Fibroblast of villous mesenchyme (primary cell): ENCODE measurements at places on chromosomes 3 and 15. TPM values are rescaled to one million over a fixed set of nuclear protein-coding genes. Genes with fewer than 3 reads are reported as not detected.

DNA sequence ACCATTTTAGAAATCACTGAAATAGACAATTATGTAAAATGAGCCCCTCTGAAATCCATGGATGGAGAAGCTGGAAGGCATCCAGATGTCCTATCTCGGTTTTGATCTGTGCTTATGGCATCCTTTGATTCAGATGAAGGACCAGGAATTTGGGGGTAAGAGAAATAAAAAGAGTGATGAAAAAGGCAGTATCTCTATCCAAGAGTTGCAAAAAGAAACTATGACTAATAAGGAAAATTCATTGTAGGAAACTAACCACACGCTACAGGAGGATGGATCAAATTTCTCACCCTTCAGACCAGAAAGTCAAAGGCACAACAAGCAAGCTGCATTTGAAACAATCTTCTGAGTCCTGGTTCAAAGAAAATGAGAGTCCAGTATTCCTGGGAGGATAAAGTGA lies 34.8 kb downstream of the SRGAP3 start:
- peak; percentile 29 for DNase-seq

Gene PLA2G4F
- not detected in 2 replicates for total RNA-seq

DNA sequence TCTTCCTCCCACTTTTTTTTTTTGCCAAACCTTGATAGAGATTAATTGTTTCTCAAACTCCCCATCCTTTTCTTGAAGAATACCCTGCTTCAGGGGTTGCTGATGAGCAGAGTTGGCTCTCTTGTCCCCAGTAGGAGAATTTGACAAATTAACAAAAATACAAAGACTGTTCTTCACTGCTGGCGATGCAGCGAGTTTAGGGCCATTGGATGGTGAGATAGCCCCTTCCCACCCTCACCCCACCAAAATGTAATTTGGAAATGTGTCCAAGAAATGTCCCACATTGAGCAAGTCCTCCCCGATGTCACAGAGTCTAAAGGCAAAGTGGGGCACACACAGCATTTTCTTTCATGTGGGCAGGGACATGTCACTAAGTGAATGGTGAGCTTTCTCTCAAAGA lies 136.0 kb upstream of the RARB start:
- no peak for DNase-seq

GRCh38 chr3:123884203-123884831 lies at the start of gene MYLK:
TSS of gene MYLK (minus strand) at chr3:123884332. CDS start at chr3:123793841, 90,491 bp downstream.
- peak; percentile 96 for DNase-seq

GRCh38 chr15:101543431-101543830 lies 53.9 kb upstream of the PCSK6 start:
- DNase-seq, result no peak

DNA sequence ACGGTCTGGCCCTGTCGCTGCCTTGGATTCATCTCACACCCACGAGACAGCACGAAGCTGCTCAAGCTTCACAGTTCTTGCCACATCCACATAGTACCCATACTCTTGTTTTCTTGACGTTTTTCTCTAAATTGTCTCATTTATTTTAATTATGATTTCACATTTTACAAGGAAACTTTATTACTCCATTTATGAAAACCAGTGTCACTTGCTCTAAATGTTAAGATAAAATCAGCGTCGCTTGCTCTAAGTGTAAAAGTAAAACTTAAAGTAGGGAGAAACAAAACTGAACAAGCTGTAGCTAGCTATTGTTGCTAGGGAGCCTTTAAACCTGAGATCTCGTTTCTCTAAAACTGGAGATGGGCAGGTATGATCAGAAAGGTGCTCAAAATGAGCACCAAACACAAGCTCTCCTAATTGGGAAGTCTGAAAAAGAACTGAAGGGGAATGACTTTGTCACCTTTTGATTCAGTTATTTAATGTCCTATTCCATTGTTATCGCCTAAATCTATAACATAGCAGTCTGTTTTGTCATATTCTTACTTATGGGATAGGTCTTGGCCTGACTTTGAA lies 680 bp downstream of the IFT122 start:
- peak; percentile 83 for DNase-seq

DNA sequence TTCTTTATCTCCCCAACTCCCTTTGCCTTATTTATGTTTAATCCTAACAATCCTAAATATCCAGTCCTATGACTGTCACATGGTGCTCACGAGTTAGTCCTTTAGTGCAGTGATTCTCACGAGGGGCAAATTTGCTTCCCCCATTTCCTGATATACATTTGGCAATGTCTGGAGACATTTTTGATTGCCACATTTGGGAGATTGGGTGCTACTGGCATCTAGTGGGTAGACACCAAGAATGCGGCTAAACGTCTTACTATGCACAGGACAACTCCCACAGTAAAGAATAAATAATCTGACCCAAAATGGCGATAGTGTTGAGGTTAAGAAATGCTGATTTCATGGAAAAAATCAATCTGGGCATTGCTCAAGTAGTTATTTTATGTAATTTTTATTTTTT lies 466.5 kb downstream of the ROBO2 start:
- no peak for DNase-seq

DNA sequence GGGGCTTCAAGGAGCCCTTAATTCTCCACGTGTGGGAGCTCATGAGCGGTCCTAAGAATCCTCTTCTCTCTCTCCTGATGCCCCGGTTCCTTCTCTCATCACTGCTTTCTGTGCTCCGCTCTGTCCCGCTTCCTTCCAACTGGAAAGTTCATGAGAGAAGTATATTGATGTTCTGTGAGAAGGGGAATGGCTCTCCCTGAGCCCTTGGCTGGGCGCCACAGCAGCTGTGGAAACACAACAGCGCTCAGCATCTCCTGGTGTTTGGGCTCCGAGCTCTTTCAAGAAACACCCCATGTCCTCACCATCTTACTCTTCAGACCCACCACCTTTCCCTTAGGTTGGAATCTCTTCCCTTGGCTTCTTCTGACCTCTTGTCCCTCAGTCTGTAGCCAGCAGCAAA lies 161.7 kb downstream of the VGLL4 start:
- peak; percentile 54 for DNase-seq

- peak; percentile 85 for DNase-seq
Observed at GRCh38 chr15:73560501-73561117, 72.6 kb downstream of the NPTN start.

Gene SPTSSB
- not detected in 2 replicates for total RNA-seq

DNA sequence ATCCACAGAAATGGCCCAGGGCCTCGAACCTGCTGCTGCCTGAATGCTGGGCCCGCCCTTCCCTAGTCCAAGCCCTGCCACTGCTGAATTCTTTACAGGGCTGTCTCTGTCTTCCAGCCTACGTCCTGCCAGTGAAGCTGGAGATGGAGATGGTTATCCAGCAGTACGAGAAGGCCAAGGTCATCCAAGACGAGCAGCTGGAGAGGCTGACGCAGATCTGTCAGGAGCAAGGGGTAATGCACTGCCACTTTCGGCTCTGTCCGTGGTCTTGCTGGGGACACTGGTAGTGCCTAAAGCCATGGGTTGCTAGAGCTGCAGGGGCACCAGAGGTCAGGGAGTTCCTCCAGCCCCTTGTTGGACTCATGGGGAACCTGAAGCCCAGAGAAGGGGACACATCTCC lies 115.7 kb downstream of the TMEM266 start:
- no peak for DNase-seq

DNA sequence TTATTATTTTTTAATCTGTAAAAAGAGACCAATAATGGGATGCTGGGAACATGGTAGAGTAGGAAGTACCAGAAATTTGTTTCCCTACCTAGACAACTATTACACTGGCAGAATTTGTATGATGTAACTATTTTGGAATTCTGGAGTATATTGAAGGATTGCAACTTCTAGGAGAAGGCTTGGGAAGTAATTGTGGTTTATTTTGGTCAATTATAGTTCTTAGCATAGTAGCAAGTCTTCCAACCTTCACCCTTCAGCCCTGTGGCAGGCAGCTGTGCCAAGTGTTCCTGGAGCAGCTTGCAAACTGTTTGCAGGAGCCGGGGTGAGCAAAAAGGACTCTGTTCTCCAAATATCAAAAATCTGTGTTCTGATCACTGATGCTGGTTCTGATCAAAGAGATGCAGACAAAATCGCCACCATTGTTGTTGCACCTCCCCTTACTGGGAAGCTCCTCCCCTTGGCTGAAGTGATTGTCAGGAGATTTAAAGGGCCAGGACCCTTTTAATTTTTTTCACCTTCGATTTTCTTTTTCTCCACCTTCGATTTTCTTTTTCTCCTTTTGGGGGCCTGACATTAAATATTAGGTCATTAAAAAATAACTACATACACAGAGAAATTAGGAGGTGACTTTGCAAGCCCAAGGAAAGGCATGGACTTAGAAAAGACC lies 363.3 kb downstream of the SLC9A9 start:
- no peak for DNase-seq

Gene BTBD1
- 83.1 and 101 TPM in 2 replicates for total RNA-seq

Gene SH2D7
- total RNA-seq, result not detected in 2 replicates

Gene SOX14
- not detected in 2 replicates for total RNA-seq

Gene CCR8
- total RNA-seq, result not detected in 2 replicates

DNA sequence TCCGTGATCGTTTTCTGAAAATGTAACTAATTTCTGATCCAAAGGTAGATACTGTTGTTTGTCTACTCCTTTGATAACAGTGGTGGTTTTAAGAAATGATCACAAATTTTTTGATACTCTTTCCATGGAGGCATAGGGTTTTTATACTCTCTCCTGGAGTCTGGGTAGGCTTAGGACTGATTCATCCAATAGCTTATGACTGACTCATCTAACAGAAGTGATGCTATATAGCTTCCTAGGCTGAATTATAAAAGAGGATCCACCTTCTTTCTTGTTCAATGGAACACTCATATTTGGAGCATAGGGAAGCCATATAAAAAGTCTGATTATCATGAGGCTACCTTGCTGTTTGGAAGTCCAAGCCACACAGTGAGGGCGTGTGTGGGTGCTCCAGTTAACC lies 84.3 kb downstream of the CHST2 start:
- DNase-seq, result no peak

- DNase-seq, result peak; percentile 13
Observed at GRCh38 chr3:10964537-10965167, 27.9 kb upstream of the SLC6A1 start.

DNA sequence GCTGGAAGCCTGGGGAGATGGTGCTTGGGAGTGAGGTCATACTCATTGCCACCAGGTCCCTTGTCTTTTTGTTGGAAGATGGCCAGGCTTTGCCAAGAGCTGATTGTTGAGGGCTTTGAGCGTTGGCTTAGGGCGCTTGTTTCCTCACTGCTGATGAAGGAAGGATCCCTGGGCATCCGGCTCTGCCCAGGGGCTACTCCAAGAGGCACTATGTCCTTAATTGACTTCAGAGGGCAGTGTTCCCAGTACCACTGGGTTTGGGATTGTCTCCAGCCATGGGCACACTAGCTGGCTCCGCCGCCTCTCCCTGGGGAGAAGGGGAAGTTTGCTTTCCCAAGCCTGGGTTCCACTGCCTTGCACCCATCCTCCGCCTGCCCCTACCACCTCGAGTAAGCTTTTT lies 57.2 kb upstream of the RGMA start:
- DNase-seq, result no peak

- DNase-seq, result no peak
Observed at GRCh38 chr3:126490619-126491018, 14.9 kb upstream of the ZXDC start.

Gene ACY1
- 23.3 and 37.7 TPM in 2 replicates for total RNA-seq

Gene ALG3
- total RNA-seq, result 28.7 and 41.0 TPM in 2 replicates

DNA sequence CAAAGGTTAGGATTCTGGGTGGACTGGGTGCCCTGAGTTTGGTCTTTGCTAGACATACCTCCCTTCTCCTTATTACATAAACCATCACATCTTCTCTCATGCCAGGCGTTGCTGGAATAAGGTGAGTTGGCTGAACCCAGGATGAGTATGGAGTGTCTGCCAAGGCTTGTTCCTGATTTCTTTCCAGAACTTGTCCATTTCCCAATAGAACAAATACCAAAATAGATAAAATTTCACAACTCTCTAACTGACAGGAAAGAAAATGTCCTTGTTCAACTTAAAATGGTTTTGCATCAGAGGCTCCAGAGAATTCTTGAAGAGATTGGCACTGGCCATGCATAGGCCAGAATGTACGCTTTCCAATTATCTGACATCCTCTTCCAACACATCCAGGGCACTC lies 291.9 kb downstream of the IGSF11 start:
- no peak for DNase-seq

DNA sequence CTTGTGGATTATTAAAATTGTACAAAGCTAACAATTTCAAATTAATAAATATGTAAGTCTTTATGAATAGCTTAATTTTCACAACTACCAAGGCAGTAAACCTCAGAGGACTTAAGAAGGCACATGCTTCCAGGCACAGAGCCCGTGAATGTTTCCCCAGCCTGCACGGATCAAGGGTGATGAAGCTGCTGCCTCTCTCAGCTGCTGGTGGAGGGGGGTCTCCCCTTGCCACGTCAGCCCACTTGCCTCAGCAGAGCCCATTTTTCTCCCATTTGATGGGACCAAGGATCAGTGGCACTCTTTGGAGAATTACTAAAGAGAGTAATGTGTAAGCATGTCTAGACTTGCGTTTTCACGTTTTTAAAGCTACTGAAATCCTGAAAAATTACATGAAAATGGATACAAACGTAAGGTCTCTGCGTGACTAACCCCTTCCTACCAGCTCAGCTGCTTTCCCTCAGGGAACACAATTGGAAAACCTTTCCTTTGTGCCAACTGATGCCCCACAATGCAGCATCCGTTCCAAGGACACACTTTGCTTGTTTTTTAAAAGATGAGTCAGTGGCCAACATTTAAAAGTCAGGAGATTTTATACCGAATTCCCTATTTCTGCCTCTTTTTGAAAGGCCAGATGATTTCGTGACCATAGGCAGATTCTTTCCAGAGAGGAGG lies 494.1 kb downstream of the GABRG3 start:
- DNase-seq, result no peak

DNA sequence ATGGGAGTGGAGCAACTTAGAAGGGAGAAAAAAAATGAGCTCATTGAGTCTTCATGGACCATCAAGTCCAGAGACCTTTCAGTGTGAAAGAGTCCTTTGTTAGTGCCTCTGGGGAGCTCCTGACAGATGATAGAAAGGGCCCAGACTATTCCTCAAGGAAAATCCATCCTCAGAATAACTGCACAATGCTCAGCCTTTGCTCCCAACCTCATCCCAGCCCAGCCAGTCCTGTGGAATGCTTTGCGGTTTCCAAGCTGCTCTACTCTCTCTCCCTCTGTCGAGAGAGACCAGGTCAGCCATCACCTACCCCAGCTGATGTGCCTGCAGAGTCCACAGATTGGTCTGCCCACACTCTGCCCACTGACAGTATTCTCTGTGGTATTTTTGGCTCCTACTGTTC lies 406.2 kb downstream of the MFSD1 start:
- no peak for DNase-seq

Gene PTX3
- 22.5 and 47.0 TPM in 2 replicates for total RNA-seq

DNA sequence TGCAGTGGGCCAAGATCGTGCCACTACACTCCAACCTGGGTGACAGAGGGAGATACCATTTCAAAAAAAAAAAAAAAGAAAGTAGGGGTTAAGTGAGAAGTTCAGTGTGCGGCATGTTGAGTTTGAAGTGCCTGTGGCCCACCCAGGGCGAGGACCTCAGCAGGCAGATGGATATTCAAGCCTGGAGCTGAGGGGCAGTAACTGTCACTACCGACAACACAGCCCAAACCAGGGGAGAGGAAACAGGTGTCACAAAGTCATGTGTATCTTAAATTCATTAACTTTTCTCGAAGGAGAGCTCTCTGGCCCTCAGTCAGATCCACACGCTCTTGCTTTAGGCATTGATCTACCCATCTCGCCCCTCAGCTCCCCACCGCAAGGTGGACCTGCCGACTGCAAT lies 45.3 kb downstream of the FEM1B start:
- DNase-seq, result no peak

Gene BUB1B
- 13.9 and 19.9 TPM in 2 replicates for total RNA-seq

- no peak for DNase-seq
Observed at GRCh38 chr3:7275396-7275795, 414.5 kb downstream of the GRM7 start.

- peak; percentile 100 for DNase-seq
Observed at GRCh38 chr3:188947401-188948280, 224.1 kb upstream of the TPRG1 start.

GRCh38 chr3:177657243-177657642 lies 460.0 kb upstream of the TBL1XR1 start:
- DNase-seq, result no peak
